RWPE1 (cell line): ENCODE measurements at places on chromosomes 3 and 15.

DNA sequence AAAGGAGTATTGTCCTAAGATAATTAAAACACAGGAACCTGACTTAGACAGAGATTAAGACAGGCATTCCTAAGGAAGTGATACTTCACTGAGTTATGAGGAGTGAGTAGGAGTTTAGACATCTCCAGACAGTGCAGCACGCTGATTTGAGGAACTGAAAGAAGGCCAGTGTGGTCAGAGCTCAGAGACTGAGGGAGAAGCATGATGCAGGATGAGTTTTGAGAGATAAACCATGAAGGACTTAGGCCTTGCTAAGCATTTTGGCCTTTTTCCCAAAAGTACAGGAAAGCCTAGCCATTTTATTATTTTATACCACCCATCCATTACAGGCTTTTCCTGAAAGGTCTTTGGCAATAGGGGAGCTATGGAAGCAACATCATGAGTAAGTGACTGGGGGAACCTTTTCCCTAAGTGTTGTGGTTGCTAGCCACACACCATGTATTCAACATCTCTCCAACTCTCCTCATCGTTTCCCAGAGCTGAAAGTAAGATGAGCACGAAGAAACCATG, 375.6 kb upstream of the TPRG1 start:
- DNase-seq: no peak

DNA sequence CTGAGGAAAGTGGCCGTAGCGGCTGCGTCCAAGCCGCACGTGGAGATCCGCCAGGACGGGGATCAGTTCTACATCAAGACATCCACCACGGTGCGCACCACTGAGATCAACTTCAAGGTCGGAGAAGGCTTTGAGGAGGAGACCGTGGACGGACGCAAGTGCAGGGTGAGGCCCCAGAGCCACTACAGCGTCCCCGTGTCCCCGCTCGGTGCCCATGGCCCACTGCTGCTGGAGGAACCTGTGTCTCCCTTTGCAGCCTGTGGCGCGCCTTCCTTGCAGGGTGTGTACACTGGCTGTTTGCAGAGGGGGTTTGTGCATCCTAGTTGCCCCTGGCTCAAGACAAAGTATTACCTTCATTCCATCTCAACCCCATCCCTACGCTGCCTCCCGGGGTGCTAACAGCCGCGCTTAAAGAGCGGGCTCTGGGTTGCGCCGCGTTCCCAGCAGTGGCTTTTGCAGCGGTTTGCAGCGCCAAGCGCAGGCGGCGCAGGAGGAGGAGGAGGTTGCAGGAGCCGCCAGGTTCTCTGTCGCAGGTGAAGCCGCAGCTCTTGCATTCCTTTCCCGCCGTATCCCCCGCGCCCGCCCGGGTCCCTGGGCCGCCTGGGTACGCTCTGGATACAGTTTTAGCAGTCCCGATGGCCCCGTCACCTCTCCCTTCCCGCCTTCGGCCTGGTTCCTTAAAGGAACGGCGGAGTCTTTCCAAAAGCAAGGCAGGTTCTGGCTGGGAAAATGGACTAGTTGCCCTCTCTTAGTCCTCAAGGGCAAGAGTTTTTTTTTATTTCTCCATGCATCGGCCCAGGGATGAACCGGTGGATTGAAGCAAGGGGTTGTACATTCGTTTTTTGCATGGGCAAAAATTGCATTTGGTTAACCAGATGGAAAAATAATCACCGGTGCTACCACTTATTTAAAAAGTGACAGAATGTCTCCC, 1.2 kb downstream of the CRABP1 start:
- no peak for DNase-seq

- DNase-seq: no peak
Measured at GRCh38 chr15:59818336-59818735, 129.2 kb upstream of the BNIP2 start.

DNA sequence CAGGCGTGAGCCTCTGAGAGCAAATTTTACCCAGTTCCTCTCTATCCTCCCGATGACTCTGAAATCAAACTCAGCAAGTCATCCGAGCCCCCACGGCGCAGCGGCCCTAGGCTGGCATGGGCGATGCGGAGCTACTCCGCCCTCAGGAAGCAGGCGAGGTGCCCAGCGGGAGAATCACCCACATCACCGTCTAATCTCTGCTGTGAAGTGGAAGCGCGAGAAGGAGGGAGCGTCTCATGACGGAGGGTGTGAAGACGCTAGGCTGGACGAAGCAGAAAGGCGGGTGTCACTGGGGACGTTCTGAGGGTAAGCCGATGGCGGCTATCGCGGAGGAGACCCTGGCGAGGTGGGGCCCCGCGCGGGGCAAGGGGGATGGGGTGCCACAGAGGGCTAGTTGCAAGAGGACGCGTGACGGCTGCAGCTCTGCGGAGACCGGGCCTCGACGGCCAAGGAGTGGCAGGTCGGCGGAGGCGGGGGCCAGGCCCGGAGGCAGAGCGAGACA, 9.1 kb upstream of the GNAI2 start:
- no peak for DNase-seq

DNA sequence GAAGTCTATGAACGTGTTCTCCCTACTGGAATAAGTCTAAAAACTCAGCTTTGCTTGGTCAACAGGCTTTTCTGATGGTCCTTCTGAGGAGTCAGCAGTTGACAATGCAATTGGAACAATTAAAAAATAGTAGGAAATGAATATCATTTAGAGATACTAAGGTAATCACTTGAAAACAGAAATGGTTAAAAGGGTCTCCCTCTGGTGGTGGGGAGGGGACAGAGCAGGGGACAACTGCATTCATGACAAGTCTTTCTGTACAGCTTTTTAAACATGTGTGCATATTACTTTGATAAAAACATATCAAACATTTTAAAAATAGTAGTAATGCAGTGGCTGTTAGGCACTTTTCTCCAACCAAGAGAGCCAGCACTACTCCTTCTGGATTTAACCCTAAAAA, 119.9 kb upstream of the FHIT start:
- peak; percentile 11 for DNase-seq

GRCh38 chr3:45442679-45443253, 54.4 kb downstream of the LARS2 start:
- DNase-seq: no peak

DNA sequence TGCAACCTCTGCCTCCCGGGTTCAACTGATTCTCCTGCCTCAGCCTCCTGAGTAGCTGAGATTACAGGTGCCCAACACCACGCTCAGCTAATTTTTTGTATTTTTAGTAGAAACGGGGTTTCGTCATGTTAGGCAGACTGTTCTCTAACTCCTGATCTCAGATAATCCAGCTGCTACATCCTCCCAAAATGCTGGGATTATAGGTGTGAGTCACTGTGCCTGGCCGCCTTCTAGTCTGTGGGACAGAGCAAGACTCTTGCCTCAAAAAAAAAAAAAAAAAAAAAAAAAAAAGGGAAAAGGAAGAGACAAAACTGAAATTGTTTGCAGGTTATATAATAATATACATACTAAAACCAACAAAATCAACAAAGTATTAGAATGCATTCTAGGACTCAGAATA, 215.2 kb downstream of the PCCB start:
- DNase-seq: no peak

GRCh38 chr15:62380011-62380410, 214.9 kb upstream of the C2CD4B start:
- no peak for DNase-seq

DNA sequence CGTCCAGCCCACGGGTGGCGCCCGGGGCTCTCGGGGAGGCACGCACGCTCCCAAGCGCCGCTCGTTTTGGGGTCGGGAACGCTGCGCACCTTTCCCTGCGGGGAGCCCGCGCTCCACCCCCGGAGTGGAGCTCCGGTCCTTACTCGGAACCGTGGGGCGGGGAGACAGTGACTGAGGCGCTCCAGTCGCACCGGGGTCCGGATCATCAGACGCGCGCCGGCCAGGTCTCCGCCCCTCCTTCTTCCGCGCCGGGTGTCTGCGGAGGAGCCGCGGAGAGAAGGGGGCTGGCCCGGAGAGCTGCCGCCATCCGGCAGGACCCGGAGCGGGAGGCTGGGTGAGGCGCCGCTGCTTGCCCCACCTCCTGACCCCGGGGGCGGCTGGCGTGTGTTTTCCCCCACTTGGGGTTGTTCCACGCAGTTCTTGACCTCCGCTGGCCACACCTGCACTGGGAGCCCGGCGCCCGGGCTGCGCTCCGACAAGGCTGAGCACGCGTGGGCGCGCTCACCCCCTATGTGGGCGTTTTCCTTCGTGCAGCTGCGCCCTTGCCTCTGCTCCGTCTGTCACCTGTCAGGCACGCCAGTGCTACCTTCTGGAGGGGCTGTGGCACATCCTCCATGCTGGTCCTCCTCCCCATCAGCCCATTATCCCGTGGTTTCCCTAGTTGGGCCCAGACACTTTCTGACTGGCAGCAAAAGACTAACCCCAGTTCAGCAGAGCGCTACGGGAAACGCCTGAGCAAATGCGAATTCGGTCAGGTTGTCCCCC, at the start of gene MCF2L2:
MCF2L2 (minus strand) TSS at position 173 of the 765 bp plus-strand sequence. CDS start 642 bp downstream, outside the sequence.
- DNase-seq: peak; percentile 42

DNA sequence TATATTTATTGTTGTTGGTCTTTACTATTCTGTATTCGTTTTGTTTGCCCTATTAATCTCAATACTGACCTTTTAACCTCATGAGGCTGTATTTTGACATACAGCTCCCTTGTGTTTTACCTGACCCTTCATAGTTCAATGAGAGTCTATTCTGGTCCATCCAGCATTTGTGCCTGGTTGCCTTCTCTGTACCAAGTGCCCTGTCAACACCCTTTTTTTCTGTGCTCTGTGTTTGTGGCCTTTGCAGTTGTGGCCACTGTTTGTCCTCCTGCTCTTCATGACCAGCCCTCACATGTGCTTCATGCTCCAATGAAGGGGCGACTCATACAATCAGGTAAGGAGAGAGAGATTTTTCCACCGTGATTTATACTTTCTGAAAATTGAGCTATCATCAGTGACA, 368.2 kb downstream of the IL20RB start:
- DNase-seq: no peak

GRCh38 chr3:106824856-106825255, 552.4 kb upstream of the CCDC54 start:
- no peak for DNase-seq

GRCh38 chr3:192831111-192831644, 86.5 kb downstream of the MB21D2 start:
- DNase-seq: no peak

- DNase-seq: no peak
Measured at GRCh38 chr15:68479870-68480269, 47.9 kb upstream of the ITGA11 start.

- DNase-seq: no peak
Measured at GRCh38 chr3:138950006-138950644, 3.1 kb downstream of the FOXL2NB start.

- DNase-seq: no peak
Measured at GRCh38 chr3:195178124-195178910, 92.6 kb downstream of the XXYLT1 start.

DNA sequence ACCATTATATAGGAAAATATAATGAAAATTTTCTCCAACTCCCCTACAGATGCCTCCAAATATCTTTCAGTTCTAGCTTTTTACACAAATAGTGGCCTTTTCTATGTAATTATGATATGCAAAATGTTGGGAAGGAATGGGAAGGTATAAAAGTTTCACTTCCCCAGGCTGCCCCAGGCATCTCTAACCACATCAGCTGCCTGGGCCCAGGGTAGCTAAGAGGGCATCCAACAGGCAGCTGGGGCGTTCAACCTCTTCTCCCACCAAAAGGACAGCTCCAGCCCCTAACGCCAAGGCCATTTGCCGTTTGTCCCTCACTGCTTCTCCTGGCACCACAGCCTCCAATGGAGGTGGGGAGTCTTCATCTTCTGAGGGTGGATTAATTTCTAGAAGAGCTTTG, 188.1 kb upstream of the TSC22D2 start:
- no peak for DNase-seq

- peak; percentile 38 for DNase-seq
Measured at GRCh38 chr15:32994810-32995424, 199.6 kb downstream of the FMN1 start.

GRCh38 chr3:56788521-56788920, 13.2 kb downstream of the ARHGEF3 start:
- DNase-seq: no peak

DNA sequence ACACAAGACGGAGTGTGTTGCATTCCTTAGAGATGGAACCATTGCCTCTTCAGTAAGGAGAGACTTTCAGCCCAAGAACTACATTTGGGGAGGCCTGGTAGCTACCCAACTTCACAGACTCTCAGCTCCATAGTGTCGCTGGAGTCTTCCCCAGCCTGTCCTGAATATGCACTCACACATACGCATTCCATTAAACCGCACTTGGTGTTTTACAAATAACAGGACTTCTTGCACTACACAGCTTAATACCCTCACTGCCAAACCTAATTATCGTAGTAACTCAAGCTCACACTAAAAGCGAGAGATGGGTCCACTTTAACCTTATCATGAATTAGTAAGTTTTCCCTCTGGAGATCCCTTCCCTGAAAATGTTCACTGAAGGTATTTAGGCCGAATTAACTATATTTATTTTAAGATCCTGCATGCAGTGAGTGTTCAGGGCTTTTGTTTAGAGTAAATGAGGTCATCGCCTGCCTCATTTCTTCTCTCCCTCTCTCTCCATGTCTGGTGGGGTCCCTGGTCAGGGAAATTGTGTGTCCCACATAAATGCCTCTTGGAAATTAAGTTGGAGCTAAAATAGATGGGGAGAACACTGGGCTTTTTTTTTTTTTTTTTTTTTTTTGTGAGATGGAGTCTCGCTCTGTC, 171.9 kb downstream of the FAM43A start:
- no peak for DNase-seq

- DNase-seq: no peak
Measured at GRCh38 chr15:91936182-91936775, 82.8 kb downstream of the SLCO3A1 start.

DNA sequence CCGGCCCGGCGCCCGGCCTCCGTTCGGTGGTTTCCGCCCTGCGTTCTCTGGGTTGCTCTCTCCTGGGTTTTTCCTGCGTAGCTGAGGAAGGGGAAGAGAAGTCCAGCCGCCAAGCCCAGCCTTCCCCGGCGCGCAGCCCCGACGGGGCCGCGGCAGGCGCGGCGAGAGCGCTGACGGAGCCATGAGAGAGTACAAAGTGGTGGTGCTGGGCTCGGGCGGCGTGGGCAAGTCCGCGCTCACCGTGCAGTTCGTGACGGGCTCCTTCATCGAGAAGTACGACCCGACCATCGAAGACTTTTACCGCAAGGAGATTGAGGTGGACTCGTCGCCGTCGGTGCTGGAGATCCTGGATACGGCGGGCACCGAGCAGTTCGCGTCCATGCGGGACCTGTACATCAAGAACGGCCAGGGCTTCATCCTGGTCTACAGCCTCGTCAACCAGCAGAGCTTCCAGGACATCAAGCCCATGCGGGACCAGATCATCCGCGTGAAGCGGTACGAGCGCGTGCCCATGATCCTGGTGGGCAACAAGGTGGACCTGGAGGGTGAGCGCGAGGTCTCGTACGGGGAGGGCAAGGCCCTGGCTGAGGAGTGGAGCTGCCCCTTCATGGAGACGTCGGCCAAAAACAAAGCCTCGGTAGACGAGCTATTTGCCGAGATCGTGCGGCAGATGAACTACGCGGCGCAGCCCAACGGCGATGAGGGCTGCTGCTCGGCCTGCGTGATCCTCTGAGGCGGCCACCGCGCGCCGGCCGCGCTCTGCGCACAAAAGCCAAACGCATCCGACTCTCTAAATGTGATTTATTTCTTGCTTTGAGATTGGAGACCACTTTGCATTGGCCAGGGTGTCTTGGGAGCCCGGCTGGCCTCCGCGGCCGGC, 727 bp downstream of the RAP2B start:
- no peak for DNase-seq

GRCh38 chr3:11495948-11496557, 147.7 kb downstream of the VGLL4 start:
- DNase-seq: no peak
